Putamen (tissue), 1 donor: ENCODE measurements at places on chromosomes 5 and 9.

DNA sequence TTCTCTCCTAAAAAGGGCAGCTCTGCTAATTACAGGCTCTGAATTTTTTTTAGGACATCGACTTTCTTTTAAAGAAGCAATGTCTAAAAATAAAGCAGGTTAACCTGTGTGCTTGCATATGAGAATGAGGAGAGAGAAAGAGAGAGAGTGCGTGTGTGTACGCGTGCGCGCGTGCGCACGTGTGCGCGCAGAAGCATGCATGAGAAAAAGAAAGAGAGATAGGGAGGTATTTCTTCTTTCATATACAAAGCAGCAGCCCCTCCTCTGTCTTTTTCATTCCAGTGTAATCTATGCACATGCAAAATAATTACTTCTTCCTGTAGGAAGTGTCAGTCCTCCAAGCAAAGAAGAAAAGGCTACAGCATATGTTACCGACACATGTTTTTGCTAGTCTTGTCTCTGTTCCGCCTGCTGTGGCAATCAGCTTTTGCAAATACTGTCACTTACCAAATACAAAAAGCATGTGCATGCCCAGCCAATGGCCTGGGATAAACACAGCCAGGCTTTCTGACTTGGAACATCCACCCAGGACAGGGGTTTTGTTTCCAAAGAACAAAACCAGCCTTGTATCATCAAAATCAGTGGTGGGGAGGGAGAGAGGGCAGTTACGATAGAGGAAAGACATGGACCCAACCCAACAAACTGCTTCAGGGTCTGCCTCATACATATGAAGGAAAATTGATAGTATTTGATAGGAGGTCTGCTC is 252.3 kb upstream of the SLC24A2 start:
- peak; percentile 81 for DNase-seq

GRCh38 chr5:80255811-80256712 is at the start of gene SERINC5:
Gene SERINC5 (minus strand): TSS chr5:80256048. CDS start chr5:80255922, 126 bp downstream.
- peak; percentile 89 for DNase-seq

DNA sequence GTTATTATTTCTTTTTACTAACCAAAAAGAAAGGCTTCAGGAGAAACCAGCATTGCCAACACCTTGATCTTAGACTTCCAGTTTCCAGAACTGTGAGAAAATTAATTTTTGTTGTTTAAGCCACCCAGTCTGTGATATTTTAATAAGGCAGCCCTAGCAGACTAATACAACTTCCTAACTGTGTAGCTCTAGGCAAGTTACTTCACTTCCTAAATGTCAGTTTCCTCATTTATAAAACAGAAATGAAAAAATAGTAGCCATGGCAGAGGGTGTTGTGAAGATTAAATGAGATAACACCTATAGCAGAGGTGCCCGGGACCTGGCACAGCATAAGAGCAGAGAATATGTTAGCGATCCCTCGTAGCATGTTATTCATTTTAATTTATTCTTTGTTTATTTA is 66.6 kb upstream of the HAND1 start:
- no peak for DNase-seq

DNA sequence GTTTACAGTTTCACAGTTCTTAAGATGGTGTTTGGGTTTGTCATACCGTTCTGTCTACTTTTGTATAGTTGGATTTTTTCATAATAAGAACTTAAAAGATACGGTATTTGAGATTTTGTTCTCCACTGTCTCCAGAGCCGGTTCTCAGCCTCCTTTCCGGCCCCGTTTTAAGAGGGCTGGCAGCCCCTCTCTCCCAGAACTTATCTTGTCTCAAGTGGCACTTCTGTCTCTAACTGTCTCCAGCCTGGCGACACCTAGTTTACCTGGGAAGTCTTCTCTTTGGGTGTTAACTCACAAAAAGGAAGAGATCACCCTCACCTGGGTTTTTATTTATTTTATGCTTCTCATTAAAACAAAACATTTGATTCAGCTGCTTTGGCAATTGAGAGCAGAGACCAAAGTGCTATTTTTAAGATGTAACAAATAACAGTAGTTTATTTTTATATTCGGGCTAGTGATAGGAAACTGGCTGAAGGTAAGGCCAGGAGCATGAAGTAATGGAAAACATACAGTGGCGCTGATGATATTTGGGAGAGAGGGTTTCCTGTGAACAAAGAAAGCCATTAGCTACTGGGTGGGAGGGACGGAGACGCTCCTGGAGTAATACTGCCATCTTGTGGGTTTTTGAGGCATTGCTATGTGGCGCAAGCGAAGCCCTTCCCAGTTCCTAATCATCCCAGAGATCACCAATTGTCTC is 48.3 kb downstream of the ACER2 start:
- DNase-seq: peak; percentile 86

DNA sequence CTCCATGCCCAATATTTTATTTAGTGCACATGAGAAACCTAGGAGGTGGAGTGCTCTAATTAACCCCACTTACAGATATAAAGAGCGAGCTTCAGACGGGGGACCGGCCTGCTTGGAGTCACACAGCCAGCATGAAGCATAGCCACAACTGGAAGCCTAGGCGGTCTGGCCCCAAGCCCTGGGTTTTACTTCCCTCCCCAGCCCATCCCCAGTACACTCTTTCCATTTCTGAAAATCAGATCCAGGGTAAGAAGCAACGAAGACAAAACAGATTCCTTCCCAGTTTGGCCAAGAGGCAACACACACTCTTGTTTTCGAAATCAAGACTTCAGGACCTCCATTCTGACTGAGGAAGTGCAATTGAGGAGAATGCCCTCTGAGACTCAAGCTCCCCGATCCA is 27.1 kb downstream of the KCNMB1 start:
- DNase-seq: peak; percentile 20
